ENCODE measurements at places on chromosomes 5 and 9.

DNA sequence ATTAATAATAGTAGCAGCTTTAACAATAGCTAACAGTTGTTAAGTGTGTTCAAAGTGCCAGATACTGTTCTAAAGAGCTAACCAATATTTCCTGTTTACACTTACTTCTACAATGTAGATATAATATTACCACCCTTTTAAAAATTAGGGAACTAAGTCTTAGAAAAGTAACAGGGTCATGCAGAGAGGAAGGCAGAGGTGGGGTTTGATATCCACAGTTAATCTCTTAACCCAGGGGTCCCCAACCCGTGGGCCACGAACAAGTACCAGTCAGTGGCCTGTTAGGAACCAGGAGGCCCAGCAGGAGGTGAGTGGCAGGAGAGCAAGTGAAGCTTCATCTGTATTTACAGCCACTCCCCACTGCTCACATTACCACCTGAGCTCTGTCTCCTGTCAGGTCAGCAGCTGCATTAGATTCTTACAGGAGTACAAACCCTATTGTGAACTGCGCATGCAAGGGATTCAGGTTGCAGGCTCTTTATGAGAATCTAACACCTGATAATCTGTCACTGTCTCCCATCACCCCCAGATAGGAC, 89.1 kb downstream of the ACTL7B start:
- no peak for DNase-seq

GRCh38 chr5:84260140-84260539, 124.5 kb downstream of the EDIL3 start:
- no peak for DNase-seq

- DNase-seq = no peak
Measured at GRCh38 chr9:7756088-7756487, 43.5 kb downstream of the DMAC1 start.

GRCh38 chr5:153276151-153276550, 214.3 kb upstream of the GRIA1 start:
- no peak for DNase-seq

DNA sequence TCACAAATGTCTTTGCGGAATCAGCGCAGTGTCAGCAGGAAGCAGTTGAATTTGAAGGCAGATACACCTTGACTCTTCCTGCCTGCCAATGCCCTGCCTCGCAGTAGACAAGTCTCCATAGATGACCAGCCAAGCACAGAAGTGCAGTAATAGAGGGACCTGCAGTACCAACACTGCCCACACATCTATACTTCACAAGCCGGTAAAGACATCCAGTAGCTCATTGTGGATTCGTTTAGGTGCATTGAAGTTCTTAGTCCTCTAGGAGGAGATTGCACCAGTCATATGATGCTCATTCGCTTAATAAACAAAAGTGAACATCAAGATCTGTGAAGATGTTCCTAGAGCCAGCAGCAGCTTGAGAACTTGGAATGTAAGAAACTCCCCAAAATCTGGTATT, 7.1 kb upstream of the IFNA2 start:
- no peak for DNase-seq

GRCh38 chr5:20469390-20469789, 481.4 kb upstream of the CDH18 start:
- DNase-seq = no peak

GRCh38 chr9:84054341-84055010, 73.9 kb downstream of the RMI1 start:
- no peak for DNase-seq

- DNase-seq = no peak
Measured at GRCh38 chr5:175596761-175597189, 61.1 kb upstream of the HRH2 start.

DNA sequence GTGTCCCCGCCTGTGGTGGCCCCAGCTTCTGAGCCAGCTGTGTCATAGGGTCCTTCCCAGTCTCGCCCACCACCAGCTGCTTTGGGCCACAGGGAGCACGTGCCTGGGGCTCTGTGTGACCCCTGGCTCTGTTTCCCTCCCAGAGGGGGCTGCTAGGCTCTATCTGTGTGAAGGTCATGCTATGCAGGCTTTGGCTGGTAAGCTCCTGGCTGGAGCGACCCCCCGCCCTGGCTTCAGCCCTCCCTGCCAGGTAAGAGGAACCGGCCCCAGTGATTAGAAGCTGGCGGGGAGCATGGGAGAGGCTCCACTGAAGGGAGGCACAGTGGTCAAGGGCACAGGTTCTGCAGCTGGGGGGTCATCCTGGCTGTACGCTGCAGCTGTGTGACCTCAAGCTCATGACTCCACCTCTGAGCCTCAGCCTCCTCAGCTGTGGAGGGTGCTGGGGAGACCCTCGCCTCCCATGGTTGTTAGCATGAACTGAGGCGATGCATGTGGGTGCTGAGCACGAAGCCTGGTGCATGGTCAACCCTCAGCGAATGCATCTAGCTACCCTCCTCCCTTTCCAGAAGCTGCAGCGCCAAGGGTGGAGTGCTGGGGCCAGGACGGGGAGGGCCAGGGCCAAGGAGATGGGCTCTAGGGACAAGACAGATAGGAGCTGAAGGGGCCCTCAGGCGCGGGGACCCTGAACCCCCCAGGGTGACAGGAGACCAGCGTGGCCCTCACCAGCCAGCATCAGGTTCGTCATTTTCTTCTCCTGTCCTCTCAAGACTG, 163.8 kb upstream of the MVB12B start:
- no peak for DNase-seq

- no peak for DNase-seq
Measured at GRCh38 chr9:3059781-3060468, 216.0 kb upstream of the PUM3 start.

GRCh38 chr5:125148706-125149105, 402.3 kb upstream of the ZNF608 start:
- no peak for DNase-seq

DNA sequence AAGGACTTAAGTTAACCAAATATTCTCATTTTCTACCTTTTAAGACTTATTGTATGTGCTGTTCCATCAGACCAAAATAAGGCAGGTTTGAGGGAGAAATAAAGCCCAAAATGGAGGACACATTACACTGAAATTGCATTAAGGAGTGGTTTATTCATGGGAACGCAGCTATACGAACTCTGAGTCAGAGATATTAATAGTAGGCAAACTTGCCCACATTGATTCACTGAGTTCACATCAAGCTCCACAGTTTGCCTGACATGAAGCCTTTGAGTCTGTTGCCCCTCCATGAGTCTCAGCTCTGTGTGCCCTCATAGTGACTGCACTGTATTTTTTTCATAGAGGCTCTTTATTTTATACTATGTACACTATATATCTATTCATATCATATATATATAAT, 135.0 kb upstream of the SNX2 start:
- no peak for DNase-seq

- no peak for DNase-seq
Measured at GRCh38 chr9:536597-537511, 304.6 kb upstream of the DMRT1 start.

- no peak for DNase-seq
Measured at GRCh38 chr5:96260009-96260408, 173.0 kb downstream of the PCSK1 start.

DNA sequence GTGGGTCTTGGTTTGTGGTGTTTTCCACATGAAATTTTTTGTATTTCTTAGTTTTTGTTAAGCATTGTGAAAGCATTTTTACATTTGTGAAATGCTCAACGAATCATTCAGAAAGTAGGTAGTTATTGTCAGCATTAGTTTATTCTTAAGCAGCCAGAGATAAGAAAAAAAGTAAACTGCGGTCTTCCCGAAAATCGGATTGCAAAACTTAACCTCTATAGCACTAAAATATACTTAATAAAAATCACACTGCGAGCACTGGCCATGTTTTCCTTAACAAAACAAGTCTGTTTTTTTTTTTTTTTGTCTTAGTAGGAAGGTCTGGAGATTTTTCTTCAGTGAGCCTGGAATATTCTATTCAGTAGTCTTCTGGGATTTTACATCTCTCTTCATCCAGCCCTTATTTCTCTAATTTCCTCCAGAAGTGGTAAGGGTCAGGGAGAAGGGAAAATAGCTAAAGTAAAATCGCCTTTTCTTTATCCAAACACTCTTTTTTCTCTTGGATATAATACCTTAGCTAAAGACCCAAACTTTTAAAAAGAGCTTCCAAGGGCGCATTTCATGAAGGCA, 289.9 kb downstream of the DMAC1 start:
- DNase-seq = no peak

- DNase-seq = no peak
Measured at GRCh38 chr5:98556712-98557111, 216.8 kb upstream of the RGMB start.

GRCh38 chr5:77743181-77743580, 33.0 kb downstream of the TBCA start:
- no peak for DNase-seq

DNA sequence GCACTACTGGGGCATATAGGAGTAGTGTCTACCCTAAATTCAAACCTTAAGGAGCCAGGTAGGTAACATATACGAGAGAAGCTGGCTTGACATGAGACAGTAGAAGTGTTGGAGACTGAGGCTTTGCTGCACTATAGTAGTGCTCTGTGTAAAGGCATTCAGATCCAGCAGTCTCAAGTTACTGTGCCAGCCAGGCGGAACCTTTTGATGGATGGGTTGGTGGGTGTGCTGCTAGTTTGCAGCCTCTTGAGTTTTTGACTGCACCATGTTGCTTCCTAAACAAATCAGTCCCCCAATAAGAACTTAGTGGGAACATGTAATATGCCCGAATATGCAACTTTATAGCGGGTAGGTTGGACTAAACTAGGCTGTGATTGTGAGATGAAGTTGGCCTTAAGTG, 1.5 kb downstream of the CLTA start:
- DNase-seq = no peak

- no peak for DNase-seq
Measured at GRCh38 chr9:7653262-7653661, 146.3 kb downstream of the DMAC1 start.

GRCh38 chr5:114363837-114364236, 2.0 kb downstream of the KCNN2 start:
- no peak for DNase-seq

- DNase-seq = no peak
Measured at GRCh38 chr5:38621840-38622437, 65.5 kb upstream of the LIFR start.

- DNase-seq = no peak
Measured at GRCh38 chr5:6833406-6833805, 120.2 kb downstream of the TENT4A start.

DNA sequence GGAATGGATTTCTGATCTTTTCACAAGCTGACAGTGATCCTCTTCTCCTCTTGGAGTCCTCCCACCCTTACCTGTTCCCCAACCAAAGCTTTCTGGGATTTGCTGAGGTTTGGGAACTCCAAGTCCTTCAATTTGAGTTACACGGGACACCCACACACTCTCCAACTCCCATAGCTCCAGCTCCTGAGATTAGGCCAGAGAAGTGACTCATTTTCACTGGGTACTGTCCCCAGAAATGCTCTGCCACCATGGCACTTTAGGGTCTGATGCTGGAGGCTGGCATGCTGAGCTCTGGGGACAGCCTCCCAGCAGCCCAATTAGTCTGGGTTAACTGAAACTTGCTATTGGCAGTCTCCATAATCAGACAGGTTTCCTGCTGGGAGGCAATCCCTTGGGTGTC, 14.0 kb upstream of the HRCT1 start:
- DNase-seq = no peak

GRCh38 chr9:91882627-91883026, 67.4 kb downstream of the ROR2 start:
- DNase-seq = no peak

DNA sequence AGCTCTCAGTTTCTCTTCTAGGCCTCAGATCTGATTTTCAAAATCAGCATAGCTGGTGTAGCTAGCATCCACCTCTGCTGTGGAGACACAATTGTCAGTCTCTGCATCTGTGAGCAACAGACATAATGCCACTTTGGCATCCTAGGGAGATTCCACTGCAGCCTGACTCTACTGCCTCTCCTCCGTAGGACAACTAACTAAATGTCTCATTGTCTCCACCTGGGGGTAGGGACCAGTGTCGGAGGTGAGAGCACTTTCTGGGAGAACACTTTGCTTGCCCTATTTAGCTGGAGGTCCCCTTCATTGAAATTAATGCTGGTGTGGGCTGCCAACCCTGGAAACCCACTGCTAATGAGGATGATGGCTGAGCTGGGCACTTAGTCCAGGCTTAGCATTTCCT, 1.4 kb downstream of the PPP3R2 start:
- DNase-seq = no peak

DNA sequence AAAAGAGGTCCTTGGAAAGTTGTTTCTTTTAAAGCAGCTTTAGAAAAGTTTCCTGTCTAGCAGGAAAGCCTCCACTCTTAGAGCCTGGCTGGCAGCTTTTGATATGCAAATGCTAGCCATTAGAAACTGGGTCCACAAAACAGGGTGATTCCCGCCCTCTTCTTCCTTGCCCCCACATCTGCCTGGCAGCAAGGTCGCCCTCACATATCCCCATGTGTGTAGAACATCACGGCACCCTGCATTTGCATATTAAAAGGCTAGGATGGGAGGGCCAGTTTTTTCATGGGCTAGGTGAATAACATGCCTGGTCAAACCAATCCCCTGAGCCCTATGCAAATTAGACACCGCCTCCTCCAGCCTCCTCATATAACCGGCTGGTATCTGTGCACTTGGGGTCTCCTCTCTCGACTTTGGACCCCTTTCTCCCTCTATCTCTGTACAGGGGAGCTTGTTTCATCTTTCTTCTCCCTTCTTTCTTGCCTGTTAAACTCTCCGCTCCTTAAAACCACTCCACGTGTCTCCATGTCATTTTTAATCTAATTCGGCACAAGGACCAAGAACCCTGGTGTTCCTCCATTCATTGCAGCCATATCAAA, 426.8 kb upstream of the CTNND2 start:
- no peak for DNase-seq

DNA sequence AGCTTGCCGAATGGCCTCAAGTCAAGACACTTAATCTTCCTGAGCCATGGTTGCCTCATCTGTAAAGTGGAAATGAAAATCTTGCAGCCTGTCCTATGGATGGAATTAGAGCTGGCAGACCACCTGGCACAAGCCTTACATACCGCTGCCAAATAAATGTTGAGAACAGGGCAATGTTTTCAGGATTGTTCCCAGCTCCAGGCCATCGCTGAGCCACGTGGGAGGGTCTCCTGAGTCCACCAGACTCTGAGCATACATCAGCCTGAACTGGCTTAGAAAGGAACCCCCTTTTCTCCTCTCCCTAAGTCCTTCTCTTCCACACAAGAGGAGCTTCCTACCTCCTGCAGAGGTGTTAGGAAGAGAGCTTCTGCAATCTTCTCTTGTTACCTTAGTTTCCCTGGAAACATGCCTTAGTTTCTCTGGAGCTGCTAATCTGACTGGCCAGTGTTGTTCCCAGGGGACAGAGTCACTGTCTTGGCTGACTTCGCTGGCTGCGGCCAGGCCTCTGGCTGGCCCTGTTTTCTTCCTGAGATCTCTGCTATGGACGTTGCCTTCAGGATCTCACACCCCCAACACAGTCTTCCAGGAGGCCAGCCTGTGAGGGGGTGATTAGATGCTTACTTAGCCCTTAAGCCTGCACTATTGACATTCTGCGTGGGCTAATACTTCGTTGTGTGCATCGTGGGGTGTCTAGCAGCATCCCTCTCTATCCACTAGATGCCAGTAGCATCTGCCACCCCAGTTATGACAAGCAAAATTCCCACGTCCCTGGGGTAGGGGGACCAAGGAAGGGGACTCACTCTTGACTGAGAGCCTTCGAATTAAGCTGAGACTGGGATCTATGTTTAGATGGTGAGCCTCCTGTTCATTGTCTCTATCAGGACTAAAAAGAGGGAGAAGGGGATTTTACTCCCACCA, 62.2 kb downstream of the BOD1 start:
- no peak for DNase-seq

Measured in activated naive CD8-positive, alpha-beta T cell treated with anti-CD3 and anti-CD28 coated beads, Interleukin-2, amount 10 ng/mL, durations not matched to agents 7 days and 5 days (primary cell).